ENCODE measurements at places on chromosomes 2 and 18.

- no peak for DNase-seq
Observed at GRCh38 chr2:44833171-44834069, 108.1 kb upstream of the SIX3 start.

DNA sequence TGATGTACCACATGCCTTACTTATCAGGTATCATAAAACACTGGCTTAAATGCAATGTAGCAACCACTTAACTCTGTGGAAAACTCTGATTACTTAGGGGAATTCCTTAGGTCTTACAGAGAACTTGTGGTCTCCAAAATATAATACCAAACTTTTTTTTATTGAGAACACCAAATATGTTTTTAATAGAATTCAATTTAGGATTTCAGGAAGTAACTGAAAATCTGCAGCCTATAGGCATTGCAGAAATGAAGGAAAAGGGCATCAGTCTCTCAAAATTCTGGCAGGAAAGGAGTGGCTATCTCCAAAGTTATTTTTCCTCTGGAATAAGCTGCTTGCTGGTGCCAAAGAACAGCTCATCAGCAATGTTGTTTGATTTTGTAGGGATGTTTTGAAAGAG, 105.3 kb upstream of the UGP2 start:
- DNase-seq: no peak

DNA sequence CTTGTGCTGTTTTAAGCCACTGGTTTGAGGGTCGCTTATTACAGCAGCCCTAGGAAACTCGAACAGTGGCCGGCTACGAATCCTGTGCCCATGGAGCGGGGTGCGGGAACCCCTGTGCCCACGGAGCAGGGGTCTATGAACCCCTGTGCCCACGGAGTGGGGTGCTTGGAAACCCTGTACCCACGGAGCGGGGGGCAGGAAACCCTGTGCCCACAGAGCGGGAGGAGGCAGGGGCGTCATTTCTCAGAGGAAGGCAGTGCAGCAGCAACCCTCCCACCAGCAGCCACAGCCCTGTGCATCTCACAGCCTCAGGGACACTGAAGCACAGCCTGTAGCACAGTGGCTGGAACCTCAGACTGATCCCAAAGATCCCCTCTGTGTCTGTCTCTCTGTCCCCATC, 34.2 kb upstream of the GPC1 start:
- no peak for DNase-seq

DNA sequence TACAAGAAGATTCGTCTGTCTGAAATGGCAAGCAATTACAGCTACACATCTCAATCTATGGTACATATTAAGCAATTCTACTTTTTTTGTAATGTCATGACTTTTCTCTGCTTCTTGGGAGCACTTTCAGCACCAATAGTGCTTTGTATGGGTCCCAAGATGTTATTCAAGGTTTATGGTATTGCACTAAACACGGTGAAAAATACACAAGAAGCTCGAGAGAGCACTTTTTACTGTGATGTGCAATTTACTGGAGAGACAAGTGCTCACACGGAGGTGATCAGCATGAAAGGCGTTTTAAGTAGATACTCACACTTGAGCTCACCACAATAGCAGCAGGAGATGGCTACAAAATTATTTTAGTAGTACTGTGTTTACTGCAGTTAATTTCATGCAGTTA, 783.6 kb downstream of the CBLN2 start:
- DNase-seq: no peak

GRCh38 chr18:78643004-78643403, 336.6 kb upstream of the SALL3 start:
- DNase-seq: peak; percentile 88

DNA sequence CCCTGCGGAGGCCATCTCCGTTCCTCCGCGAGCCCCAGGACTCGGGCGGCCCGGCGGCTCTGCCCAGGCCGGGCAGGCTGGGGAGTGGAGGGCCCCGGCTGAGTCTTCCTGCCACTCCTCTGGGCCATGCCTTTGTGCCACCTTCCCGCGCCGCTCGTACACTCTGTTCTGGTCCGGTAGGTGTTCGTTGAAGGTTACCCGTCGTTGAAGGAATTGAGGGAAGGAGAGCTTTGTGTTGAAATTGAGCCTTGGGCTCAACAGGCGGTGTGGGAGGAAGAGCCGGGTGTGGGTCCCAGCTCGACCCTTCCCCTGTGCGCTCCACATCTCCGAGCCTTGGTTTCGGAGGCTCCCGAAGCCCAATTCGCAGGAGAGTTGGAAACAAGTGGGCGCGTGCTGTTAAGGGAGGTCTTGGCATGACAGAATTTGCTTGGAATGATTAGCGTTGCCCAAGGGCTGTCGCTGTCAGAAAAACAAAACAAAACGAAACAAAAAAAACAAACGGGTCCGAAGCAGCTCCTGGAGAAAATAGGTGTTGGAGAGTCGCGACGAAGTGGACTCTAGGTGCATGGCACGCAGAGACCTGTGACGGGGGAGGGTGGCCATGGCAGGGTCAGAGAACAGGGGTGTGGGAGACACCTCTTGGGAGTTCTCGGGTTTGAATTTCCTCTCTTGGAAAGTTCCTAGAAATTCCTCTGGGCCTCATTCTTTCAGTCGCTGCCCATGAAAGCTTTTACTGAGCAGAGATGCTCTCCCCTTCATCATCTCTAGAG, 1.2 kb upstream of the MZT2A start:
- no peak for DNase-seq

- no peak for DNase-seq
Observed at GRCh38 chr2:43312755-43313641, 86.6 kb upstream of the ZFP36L2 start.

DNA sequence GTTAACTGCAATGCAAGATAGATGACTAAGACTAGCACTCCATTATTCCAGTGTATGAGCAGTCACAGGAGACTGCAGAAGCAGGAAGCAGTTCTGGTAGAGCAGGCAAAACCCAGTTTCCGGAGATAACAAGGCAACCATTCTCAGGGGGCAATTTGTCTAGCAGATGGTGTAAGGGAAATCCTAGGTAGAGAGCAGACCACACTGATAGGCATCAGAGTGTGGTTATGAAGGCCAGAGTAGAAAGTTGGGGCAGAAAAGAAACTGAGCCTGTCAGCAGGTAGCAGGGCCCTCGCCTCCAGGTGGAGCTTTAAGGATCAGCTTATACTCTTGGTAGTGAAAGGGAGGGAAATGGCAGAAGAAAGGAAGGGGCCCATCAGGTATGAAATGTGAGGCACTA, 164.4 kb downstream of the PDE11A start:
- peak; percentile 30 for DNase-seq

DNA sequence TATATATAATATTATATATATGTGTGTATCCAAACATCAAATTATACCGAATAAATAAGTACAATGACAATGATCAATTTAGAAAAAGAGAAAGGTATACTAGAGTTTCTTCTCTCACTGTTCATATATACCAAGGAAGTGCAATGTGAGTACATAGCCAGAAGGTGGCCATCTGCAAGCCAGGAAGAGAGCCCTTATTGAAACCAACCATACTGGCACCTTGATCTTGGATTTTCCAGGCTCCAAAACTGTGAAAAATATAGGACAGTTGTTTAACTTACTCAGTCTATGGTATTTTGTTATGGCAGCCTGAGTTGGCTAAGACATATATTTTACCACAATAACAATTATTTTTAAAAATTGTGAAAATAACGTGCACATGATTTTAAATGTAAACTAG, 1490.2 kb upstream of the SLC39A10 start:
- peak; percentile 38 for DNase-seq

GRCh38 chr2:204280262-204280668, 265.0 kb upstream of the PARD3B start:
- DNase-seq: no peak

DNA sequence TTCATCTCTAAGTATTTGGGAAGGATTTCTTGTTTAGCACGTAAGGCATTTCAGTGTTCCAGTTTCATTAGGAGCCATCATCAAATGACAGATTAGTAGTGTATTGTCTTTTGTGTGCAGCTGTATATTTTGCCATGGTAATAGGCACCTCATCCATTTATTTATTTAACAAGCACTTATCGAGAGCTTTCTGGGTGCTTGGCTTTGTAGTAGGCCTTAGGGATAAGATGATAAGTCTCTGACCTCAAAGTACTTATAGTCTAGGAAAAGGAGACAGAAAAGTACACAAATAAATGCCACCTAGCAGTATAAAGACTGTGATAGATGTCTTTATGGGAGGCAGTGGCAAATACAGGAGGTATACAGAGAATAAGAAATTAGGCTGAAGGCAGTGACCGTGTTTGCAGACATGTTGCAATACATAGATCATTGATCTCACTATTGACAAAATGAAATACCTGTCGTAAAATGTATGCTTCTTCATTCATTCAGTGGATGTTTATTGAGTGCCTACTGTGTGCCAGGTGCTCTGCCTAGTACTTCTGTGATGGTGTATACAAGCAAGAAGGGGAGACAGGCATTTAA, 265.9 kb downstream of the SETBP1 start:
- no peak for DNase-seq

- DNase-seq: no peak
Observed at GRCh38 chr18:6039055-6039454, 143.7 kb upstream of the TMEM200C start.

- no peak for DNase-seq
Observed at GRCh38 chr18:41268271-41268670, 686.8 kb upstream of the PIK3C3 start.

- DNase-seq: peak; percentile 93
Observed at GRCh38 chr2:207143215-207144172, 22.3 kb downstream of the KLF7 start.

- DNase-seq: peak; percentile 36
Observed at GRCh38 chr2:127829845-127830246, 18.9 kb upstream of the WDR33 start.

- DNase-seq: no peak
Observed at GRCh38 chr2:12278217-12278750, 438.5 kb upstream of the TRIB2 start.

GRCh38 chr2:157627594-157628476, 829 bp downstream of the ACVR1C start:
- DNase-seq: no peak

- no peak for DNase-seq
Observed at GRCh38 chr2:215831296-215831913, 181.9 kb downstream of the MREG start.
